PC-9 (cell line): ENCODE measurements at places on chromosomes 7 and 10.

DNA sequence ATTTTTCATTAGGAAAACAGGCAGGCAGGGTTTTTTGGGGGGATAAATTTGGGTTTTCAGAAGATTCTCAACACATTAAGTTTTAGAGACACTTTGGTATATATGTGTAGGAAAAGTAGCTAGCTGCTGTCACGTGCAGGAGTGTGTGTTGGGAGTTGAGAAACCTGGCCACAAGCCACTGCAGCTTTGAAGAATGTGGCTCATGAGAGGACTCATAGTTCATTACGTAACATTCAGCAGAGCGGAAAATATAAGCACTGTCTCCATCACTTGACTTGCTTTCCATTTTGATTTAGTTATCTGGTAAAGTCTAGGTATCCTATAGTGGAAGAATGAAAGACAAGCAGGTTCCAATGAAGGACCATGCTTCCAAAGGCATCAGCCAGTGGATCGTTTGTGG, 31.2 kb downstream of the SMNDC1 start:
- peak; percentile 4 for DNase-seq

GRCh38 chr10:117546020-117546580, 3.6 kb downstream of the EMX2 start:
- no peak for DNase-seq

- no peak for DNase-seq
Observed at GRCh38 chr10:97919012-97919411, 69.4 kb downstream of the GOLGA7B start.

GRCh38 chr7:89073776-89074175, 278.2 kb upstream of the TEX47 start:
- DNase-seq, result no peak

DNA sequence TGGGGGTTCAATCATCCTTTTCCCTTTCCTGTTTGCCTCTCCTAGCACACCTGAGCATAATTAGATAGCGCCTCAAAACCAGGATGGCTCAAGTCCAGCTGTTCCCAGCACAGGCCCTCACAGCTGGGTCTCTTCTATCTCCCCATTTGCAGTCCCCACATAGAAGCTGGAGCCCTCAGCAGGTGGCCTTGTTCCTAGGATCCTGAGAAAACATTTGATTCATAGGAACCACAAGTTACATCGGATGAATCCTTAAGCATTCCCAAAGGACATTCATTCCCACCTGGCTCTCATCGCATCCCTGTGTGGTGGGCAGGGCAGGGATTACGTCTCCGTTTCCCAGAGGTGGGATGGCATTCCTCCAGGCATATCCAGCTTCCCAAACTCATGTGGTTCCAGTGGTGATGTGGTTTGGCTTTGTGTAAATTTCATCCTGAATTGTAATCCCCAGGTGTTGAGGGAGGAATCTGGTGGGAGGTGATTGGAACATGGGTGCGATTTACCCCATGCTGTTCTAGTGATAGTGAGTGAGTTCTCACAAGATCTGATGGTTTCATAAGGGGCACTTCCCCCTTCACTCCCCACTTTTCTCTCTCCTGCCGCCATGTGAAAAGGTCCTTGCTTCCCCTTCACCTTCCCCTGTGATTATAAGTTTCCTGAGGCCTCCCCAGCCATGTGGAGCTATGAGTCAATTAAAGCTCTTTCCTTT, 49.8 kb upstream of the LEP start:
- no peak for DNase-seq

DNA sequence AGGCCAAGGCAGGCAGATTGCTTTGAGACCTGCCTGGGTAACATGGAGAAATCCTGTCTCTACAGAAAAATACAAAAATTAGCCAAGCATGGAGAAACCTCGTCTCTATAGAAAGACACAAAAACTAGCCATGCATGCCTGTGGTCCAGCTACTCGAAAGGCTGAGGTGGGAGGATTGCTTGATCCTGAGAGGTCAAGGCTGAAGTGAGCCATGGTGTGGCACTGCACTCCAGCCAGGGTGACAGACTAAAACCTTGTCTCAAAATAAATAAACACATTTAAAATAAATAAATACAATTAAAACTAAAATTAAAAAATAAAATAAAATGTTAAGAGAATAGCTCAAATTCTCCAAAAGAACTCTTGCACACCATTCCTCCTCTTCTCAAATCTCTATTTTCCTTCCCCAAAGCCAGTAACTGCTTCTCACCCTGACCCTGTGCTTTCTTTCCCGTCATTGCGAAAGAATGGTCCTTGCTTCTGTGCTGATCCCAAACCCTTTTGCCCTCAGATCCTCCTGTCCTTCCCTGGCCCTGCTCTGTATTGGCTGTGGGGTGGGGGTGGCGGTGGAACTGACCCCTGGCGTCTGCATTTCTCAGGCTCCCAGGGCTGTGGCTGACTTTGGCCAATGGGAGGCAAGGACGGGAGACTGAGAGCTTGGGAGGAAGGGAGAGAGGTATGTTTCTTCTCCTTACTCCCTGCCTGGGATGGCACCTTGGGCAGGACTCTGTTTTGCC, 12.4 kb downstream of the SRGN start:
- DNase-seq, result no peak

DNA sequence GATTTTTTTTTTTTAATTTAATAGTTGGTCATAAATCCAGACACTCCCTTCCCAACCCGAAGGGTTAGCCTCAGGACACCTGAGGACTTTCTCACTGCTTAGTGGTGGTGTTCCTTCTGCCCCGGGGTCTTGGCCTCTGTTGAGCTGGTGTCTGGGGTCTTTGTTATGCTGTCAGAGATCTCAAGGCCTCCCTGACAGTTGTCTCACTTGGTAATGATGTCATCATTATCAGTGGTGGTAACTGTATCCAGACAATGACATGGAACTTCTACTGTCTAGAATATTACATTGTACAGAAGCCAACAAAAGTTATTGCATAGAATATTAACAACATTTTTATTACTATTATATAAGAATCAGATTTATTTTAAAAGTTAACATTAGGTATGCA, 32.9 kb downstream of the PPP2R2D start:
- DNase-seq, result no peak

DNA sequence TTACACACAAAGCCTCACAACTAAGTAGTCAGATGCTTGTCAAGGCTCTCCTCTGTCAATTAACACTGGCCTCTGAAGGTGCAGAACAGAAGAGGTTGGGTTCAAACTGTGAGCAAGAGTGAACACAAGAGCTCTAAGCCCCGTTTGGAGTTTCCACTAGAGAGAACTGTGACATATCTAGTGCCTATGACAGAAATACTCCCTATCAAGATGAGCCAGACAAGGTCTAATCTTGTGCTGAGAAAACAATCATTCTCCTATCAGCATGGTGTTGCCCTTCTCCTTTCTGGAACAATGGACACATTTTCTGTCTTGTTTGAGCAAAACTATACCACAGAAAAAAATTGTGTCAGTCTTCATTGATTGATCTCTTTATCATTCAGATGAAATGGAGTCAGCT, 62.4 kb upstream of the CCDC71L start:
- DNase-seq, result no peak

- no peak for DNase-seq
Observed at GRCh38 chr7:32762925-32763293, 128.7 kb downstream of the KBTBD2 start.

DNA sequence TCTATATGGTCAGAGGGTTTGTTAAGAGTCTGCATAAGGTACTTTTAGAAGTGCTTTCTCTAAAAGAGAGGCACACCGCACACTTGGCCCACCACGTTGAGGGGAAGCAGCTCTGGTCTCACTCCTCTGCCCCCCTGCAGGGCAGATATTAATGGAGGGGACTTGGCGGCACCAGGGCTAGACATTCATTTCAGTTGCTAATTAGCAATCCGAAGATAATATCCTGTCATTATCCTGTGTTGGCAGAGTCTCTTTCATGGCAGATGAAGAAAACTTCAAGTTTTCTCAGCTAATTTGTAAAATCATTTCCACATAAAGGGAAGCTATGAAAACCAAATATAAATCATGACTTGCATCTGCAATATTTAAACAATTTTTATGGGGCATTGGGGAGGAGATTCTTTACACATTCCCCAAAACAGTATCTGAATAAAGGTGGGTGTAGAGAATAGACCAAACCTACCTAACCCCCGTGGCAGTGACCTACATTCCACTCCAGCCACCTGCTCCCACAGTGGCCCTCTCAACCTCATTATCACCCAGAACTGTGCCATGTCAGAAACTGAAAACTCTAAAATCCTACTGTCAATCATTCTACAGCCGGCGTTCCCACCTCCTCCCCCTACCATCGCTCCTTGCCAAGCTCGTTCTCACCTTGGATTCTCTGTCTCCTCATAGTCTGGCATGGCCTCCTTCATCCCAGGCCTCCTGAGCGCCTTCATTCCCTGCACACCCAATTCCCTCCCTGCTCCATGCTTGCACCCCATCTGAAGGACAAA, 54.1 kb upstream of the STK17A start:
- no peak for DNase-seq

GRCh38 chr10:51358227-51358626, 283.9 kb downstream of the PRKG1 start:
- DNase-seq, result no peak

DNA sequence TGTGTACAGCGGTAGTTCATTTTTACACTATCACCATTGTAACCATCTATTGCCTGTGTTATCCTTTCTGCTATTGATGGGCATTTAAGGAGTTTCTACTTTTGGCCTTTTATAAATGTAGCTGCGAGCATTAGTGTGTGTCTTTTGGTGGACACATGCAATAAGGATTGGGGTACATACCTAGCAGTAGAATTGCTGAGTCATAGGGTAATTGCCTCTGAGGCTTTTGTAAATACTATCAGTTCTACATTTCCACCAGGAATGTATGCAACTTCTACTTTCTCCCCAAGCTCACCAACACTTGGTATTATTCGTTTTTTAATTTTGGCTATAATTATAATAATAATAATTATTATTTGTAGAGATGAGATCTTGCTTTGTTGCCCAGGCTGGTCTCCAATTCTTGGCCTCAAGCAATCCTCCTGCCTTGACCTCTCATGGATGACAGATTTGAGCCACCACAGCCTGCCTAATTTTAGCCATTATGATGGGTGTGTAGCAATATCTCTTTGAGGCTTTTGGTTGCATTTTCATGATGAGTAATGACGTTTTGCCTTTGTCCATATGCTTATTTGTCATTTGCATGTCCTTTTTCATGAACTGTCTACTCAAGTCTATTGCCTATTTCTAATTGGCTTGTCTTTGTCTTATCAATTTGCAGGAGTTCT, 277.0 kb downstream of the ACTR3B start:
- no peak for DNase-seq

DNA sequence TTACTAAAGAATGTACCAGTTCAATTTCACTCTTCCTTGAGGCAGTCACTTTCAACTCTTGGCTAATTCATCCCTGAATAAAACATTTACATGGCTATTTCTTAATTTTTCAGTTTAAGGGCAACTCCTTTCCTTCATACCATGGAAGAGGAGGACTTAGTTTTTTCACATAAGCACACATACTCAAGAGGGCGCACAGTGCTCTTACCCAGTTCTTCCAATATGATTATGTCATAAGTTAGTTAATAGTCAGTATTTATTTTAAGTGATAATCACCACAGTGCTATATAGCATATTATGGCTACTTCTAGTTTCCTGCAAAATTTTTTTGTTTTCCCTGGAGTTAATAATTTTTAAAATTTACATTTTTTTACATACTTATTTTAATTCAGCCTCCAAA, 58.6 kb downstream of the SND1 start:
- DNase-seq, result no peak

GRCh38 chr7:30929686-30930085, 18.0 kb downstream of the AQP1 start:
- no peak for DNase-seq

DNA sequence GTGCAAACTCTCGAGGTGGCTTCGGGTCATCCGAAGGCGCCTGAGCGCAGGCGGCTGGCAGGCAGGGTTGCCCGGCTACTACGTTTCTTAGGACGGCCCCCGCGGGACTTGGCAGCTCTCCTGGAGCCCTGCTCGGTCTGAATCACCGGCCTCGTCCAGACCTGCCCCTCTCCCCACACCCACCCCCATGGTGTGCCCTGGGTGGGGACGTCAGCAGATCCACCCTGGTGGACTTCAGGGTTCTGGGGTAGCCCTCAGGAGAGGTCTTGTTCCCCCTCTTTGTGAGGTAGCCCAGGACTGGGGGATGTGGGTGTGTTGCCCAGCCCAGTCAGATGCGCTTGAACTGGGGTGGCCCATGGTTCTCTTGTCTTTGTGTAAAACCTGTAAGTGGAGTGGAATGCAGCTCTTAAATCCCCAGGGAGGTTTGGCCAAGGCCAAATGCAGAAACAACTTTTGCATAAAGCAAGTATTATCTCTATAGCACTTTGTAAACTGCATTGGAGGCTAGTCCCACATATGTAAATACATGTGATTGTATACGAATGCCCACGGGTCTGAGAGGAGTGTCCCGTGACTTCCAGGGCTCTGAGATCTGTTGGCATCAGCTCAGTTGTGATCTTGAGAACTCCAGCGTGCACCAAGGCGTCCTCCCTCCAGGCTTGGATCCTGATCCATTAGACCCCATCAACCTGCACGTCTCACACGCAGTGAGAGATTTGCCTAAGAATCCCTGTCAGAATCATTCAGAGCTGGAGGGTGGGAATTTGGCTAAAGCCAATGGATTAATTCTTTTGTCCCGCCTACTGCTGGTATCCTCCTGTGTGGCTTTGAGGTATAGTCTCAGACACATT, 1.8 kb downstream of the PFKFB3 start:
- DNase-seq, result peak; percentile 77

- DNase-seq, result no peak
Observed at GRCh38 chr7:90005836-90006235, 148.4 kb upstream of the STEAP1 start.

- no peak for DNase-seq
Observed at GRCh38 chr10:98444314-98445006, 2.3 kb downstream of the HPS1 start.

DNA sequence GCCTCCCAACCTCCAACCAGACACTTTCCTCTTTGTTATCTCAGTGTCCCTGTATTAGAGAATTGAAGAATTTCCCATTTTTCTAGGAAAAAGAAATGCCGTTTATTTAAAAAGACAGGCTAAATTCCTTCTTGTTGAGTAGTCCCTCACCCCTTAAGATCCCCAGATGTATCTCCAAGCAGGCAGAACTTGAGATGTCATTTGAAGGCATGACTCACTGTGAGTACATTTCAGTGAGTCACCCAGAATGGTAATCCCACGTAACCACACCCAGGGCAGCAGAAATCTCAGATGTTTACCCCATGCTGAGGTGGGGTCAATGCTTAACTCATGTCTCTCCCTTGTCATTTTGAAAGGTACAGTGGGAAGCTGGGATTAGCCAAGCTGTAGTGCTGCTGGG, 4.4 kb downstream of the ZNF655 start:
- DNase-seq, result peak; percentile 80

DNA sequence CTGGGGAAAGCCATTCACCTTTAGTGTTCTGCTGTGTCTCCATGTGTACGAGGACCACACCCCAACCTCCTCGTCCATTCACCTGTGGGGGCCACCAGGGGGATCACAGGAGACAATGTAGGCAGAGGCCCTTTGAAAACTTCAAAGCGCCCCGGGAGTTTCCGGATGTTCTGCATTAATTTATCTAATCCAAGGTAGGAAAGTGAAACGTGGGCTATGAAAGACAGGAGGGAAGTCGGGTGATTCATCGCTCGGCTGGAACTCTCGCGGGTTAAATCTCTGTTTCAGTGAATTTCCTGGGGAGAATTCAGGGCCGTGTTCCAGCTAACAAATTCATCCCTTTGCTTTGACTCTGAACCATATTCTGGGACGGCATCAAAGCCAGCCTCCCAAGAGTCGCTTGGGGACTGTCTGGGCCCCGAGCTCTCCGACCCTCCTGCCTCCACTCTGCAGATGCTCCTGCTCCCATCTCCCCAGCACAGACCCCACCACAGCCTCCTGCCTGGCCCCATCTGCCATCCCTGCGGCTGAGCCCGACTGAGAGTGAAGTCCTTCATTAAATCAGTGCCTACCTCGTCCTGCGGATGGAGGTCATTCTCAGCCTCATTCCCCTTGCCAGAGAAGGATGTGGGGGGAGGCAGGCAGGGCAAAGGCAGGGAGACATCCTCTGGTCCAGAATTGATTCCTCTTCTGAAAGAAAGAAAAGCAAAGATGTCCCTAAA, 114.1 kb upstream of the CARD11 start:
- no peak for DNase-seq
